ENCODE measurements at places on chromosomes 3 and 15.

DNA sequence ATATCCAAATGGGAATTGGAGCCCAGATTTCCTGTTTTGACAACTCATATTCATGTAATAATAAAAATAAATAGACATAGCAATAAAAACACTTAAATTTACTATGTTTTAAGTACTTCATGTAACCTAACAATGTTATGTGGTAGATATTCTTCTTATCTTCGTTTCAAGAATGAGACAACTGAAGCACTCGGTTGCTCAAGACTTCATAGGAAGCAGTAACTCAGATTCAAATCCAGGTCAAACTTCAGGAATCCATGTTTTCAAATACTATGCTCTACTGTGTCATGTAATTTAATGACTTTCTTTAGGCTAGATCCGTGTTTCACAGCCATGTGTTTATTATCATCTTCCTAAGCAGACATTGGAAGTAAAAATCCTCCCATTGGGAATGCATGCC lies 492.2 kb downstream of the CNTN3 start:
- no peak for DNase-seq

DNA sequence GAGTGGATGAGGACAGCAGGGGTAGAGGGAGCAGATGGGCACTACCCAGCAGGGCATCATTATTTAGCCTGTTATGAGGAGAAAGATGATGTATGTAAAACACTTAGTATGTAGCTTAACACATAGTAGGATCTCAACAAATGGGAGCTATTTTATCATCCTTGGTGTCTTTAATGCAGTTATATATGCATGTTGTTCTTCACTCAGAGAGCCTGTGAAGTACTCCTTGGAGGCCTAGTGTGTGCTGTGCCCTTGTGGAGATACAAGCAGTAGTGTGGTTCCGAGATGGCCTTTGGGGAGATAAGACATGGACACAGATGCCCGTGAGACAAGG lies 124.2 kb downstream of the LIPC start:
- no peak for DNase-seq

DNA sequence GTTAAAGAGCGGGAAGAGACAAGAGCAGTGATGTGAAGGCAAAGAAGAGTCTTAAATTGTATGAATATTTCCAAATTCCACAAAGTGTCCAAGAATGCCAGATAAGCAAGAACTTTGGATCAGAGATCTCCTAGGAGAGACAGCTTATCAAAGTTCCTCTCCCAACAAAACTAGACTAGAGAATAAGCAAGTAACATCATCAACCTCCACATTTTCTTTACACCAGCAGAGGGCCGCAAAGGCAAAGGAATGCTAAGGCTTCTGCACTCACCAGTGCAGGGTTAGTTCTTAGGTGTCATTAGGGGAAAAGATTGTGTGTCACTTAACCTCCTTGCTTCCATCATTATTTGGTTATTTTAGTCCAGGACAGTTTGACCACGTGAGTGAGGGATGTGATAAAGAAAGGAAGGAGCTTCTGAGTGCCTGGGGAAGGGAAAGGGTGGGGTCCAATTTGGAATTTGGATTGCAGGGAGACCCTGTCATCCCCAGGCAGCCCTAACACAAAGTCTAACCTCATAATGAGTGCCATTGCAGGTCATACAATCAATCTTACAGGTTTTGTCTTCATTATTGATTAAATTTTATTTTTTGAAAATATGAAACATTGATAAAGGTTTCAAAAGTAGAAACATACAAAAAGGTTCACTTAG lies 7.5 kb upstream of the CMTM6 start:
- DNase-seq = peak; percentile 52

DNA sequence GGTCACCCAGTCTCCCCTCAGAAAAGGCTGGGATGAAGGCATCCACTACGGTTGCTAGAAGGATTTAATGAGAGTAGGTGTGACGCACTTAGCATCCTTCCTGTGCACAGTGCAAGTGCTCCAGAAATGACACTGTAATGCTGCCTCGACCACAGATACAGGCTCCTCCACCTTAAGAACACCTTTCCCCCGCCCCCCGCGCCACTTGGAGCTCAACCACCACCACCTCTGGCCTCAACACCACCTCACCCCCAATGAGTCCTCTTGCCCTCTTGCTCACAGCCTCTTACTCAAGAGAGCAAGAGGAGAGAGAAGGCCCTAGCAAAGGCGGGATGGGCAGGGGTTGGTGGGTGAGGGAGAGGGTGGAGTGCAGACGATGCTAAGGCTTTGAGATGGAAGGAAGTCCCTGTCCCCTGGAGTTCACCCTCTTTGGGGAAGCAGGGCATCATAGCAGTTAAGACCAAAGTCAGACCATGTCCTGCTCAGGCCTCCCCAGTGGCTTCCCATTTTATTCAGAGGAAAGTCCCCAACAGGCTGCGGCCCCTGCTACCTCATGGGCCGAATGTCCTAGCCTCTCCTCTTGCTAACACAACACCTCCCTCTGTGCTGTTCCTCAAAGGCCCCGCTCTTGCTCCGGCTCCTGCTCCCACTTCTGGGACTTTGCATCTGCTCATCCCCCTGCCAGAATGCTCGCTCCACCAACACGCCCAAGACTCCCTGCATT lies 8.3 kb downstream of the STARD5 start:
- no peak for DNase-seq

- no peak for DNase-seq
These were observed 233.9 kb upstream of the CADM2 start for GRCh38 chr3:84724877-84725276.

DNA sequence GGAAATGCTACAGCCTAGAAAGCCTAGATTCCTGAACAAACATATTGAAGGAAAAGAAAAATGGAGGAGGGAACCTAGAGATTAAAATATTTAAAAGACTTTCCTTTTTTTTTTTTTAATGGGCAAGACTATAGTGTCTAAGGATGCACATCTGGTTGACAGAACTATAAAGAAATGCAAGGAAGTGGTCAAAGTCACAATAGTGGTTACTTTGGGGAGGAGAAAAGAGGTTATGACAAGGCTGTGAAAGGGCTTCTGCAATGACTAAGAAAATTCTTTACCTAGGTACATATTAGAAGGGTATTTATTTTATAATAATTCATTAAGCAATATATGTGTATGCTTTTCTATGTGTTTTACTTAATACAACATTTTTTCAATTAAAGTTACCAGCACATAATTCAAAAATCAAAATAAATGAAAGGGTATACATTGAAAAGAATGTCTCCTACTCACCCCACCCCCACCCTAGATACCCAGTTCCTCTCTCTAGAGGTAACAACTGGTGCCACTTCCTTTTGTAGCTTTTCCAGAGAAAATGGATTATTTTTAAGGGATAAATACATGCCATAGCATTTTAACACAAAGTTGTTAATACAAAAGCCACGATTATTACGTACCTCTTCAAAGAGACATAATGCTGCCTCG lies 70.1 kb downstream of the HERC1 start:
- no peak for DNase-seq

DNA sequence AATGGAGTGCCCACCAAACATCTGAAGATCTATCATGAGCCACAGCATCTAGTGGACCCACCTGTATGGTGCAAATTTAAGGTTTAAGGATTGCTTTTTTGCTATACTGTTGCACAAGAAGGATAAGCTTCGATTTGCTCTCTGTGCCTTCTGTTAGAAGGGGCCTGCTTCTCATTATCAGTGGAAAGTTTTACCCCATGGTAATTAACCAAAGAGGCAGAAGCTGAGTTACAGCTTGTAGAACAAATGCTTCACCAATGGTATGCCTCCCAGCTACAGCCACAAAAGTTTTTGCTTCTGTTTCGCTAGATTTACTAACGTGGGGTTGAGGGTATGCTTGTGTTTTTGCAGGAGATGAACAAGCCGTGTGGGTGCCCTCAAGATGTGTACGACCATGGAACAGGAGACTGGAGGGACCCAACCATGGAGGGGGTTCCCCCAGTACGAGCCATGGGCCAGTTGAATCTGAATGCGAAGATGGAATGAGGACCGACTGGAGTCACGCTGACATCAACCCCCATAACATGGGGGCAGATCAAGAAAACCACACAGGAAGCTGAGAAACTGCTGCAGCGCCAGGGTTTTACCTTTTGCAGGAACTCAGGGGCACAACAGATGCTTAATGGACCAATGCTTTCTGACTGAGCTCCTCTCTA lies 43.5 kb downstream of the ACAD9 start:
- DNase-seq = no peak

DNA sequence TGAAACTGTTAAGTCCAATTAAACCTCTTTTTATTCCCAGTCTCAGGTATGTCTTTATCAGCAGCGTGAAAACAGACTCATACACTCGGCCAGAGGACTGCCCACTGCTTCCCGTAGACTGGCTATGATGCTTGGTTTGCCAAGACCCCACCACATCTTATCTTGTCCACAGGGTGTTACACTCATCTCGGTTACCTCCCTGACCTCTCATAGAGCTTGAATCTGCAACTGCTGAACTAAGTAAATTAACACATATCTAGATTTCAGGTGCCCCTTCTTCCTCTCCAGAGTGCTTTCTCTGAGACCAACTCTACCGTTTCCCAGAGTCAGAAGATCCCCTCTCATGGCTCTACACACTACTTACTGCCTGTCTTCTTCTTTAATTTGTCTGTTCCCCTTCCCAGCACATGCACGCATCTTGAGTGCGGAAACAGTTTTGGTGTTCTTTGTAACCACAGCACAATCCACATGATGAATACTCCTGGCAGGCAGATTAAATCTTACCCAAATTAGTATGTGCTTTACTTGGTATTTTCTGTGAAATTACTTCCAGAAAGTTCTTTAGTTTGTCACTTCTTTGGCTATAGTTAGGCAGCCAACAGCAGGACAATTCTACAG lies 49.7 kb downstream of the CD200 start:
- DNase-seq = no peak

- no peak for DNase-seq
These were observed 75.1 kb downstream of the CLDN11 start for GRCh38 chr3:170493712-170494182.

Measured in frontal cortex (tissue), 4 donors.